ENCODE measurements at places on chromosomes 1 and 21.
A peak's percentile ranks its signal among the peaks of the same experiment; 100 is the strongest.

- DNase-seq = no peak
These were observed 45.9 kb downstream of the DUSP10 start for GRCh38 chr1:221696027-221696426.

DNA sequence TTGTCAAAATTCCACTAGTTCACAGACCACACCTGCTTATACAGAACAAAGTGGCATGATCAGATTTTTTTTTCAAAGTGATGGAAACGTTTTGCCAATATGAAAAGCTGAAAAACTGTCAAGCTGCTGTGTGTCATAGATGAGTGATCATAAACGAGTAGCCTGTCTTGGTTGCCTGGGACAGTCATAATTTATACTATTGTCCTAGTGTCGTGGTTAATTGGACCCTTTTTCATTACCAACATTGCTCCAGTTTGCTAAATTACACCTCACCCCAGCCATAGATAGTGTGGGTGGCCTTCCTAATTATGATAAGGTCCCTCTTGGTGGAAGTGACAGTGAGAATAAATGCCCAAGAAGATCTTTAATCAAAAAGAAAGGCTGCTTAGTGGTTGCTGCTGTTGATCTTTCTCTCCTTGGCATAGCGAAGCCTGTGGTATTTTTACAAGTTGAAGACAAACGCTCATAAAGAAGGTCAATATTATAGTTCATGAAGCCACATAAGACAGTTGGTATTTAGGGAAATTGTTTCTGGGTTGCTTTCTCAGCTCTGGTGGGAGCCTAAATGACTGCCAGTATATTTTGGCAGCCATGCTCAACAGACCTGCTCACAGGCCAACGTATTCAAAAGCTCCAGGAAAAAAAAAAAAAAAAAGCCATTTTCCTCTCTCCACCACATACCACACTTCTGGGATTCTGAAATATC lies 478.1 kb downstream of the PLA2G4A start:
- DNase-seq = peak; percentile 10

GRCh38 chr1:24159366-24159765 lies 16.4 kb upstream of the IL22RA1 start:
- no peak for DNase-seq

GRCh38 chr1:109274533-109275476 lies 8.1 kb downstream of the PSRC1 start:
- peak; percentile 92 for DNase-seq

- DNase-seq = peak; percentile 15
These were observed 824.6 kb upstream of the NEGR1 start for GRCh38 chr1:73106931-73107330.

DNA sequence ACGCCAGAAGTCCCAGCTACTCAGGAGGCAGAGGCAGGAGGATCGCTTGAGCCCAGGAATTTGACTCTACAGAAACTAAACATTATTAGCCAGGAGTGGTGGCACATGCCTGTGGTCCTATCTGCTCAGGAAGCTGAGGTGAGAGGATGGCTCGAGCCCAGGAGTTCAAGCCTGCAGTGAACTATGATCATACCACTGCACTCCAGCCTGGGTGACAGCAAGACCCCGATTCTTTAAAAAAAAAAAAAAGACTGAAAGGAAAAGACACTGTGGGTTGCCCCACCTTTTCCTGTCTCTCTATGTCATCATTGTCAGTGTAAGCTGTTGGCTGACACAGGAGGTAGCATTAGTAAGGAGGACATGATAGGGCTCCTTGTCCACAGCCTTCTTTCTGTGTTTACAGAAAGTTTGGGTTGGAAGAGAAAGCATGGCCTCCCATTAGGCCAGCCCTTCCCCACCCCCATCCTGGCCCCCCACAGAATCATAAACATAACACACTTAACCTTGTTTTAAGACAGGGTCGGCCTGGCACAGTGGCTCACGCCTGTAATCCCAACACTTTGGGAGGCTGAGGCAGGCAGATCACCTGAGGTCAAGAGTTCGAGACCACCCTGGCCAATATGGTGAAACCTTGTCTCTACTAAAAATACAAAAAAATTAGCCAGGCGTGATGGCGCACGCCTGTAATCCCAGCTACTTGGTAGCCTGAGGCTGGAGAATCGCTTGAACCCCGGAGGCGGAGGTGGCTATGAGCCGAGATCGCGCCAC lies 20.6 kb upstream of the RCAN3 start:
- DNase-seq = no peak

GRCh38 chr1:41184446-41184845 lies 57.7 kb downstream of the SCMH1 start:
- DNase-seq = no peak

DNA sequence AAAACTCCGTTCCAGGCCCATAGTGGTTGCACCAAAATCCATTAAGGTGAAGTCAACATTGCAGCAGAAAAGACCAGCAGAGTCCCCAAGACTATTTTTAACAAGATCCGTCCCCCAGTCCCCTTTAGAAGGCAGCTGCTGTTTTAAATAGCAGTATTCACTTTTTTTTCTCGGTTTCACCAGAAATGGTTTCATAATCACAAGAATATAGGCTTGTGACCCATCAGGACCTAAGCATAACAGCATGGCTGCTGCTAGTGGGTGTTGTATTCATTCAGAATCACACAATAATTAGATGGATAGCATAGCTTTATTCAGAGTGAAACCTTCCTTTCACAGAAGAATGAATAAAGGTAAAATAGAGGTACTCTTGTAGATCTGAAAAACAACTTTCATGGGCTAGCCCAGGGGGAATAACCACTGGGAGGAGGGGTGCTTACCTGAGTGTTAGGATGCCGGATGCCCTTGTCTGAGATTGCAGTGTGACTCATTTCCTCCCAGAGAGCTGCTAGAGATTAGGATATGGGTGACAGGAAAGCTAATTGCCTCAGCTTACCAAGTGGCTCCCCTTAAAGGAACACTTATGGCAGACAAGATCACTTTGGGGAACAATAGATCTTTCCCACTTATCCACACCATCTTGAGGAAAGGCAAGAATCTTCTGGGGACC lies 35.0 kb downstream of the ACKR1 start:
- no peak for DNase-seq

GRCh38 chr1:157403203-157403602 lies 149.1 kb downstream of the FCRL5 start:
- no peak for DNase-seq

- no peak for DNase-seq
These were observed 25.0 kb upstream of the RD3 start for GRCh38 chr1:211517006-211517405.

GRCh38 chr1:89523572-89524368 lies 859 bp upstream of the LRRC8B start:
- DNase-seq = peak; percentile 61

- DNase-seq = no peak
These were observed 321.8 kb downstream of the ZP4 start for GRCh38 chr1:237568955-237569354.

DNA sequence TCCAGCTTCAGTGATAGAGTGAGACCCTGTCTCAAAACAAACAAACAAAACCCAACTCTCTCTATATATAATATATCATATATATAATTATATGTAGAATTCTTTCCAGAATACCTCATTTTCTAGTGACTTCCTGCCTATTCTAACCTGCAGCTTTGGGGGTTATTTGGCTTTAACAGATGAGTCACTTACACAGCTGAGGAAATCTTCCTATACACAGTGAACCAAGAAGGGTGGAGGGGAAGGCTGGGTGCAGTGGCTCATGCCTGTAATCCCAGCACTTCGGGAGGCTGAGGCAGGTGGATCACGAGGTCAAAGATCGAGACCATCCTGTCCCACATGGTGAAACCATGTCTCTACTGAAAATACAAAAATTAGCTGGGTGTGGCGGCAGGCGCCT lies 9.2 kb downstream of the RAB29 start:
- no peak for DNase-seq

GRCh38 chr1:17636612-17637011 lies 97.1 kb downstream of the ARHGEF10L start:
- DNase-seq = no peak

- DNase-seq = no peak
These were observed 87.9 kb downstream of the CLEC20A start for GRCh38 chr1:178408871-178409270.

- no peak for DNase-seq
These were observed 73.8 kb downstream of the POU2F1 start for GRCh38 chr1:167294528-167294927.

GRCh38 chr1:3586986-3587759 lies 24.1 kb downstream of the MEGF6 start:
- DNase-seq = peak; percentile 72

- no peak for DNase-seq
These were observed 71.5 kb downstream of the CYYR1 start for GRCh38 chr21:26501495-26502021.

DNA sequence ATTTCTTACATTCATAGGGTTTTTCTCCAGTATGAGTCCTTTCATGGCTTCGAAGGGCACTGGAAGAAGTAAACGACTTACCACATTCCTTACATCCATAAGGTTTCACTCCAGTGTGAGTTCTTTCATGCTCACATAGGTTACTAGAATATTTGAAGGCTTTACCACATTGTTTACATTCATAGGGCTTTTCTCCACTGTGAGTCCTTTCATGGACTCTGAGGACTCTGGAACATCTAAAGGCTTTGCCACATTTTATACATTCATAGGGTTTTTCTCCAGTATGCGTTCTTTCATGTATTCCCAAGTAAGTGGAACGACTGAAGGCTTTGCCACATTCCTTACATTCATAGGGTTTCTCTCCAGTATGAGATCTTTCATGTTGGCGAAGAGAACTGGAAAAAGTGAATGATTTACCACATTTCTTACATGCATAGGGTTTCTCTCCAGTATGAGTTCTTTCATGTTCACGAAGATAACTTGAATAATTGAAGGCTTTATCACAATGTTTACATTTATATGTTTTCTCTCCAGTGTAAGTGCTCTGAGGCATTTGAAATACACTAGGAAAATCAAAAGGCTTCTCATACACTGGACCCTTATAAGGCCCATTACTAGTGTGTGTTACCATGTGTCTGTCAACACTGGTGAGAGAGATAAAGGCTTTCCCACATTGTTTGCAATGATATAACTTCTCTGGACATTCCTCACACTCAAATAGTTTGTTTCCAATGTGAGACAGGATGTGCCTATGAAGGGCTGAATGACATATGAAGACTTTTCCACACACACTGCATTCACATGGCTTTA lies 29.9 kb upstream of the ZNF695 start:
- no peak for DNase-seq

GRCh38 chr1:206967096-206967849 lies 3.0 kb downstream of the FCAMR start:
- no peak for DNase-seq

- no peak for DNase-seq
These were observed 131.9 kb downstream of the BACH1 start for GRCh38 chr21:29430576-29430975.

DNA sequence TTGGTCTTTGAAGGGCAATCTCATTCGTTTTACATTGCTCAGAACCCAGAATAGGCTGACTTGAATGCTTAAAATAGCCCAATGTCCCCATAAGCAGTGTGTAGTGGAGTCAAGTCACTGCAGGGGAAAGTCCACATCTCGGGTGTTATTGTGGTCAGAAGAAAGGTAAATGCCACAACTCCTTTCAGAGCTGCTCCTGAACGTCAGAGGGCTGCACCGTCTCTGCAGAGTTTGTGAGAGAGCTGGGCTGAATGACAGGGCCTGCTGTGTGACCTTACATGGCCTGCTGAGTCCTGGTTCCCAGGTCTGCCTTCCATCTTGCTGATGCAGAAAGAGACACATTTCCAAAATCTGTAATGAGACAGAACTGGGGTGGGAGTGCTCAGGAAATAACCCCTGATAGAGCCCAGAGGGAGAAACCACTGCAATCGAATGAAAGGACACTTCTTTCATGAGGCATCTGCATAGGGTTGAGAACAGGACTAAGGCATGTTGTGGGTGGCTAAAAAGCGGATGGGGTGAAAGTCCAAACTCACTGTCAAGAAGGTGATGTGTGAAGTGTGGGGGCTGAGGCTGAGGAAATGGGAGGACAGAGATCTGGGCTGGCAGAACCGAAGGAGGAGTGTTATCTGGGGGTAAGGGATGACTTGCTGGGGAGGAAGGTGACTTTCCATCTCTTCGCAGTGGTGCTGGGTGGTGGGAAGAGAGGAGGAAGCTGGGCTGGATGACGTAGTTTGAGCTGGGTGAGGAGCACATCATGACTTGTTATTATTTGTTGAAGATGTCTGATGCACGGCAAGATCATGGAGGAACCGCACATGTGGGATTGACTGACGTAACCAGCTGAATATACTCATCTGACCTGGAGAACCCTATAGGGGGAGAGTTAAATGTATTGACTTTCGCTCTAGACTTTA lies 33.7 kb downstream of the XCL2 start:
- no peak for DNase-seq

DNA sequence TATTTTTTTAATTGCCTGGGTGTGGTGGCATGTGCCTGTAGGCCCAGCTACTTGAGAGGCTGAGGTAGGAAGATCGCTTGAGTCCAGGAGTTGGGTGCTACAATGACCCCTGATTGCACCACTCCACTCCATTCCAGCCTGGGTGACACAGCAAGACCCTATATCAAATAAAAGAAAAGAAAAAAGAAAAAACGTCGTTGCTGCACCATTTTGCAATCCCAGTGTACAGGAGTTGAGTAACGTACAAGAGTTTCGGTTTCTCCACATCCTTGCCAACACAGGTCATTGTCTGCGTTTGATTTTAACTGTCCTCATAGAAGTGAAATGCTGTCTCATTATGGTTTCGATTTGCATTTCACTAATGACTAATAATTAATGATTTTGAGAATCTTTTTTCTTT lies 7.9 kb downstream of the ZNF684 start:
- DNase-seq = no peak

DNA sequence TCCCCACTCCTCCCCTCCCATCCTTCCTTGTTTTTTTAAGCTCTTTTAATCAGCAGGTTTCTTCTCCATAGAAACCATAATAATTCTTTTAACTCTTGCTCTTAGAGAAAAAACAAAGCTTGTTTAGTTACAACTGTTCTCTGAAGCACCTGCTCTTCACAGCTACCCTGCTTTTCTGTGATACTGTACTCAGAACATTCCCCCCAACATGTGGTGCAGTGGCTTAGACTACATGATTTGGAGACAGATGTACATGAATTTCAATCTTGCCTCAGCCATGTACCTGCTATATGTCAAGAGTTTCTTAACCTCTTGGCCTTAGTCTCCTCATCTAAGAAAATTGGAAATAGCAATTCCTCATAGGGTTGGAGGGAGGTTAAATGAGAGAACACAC lies 33.5 kb downstream of the LAMC2 start:
- DNase-seq = no peak

Measured in T47D (cell line).